ENCODE measurements at places on chromosomes 12 and 14.

DNA sequence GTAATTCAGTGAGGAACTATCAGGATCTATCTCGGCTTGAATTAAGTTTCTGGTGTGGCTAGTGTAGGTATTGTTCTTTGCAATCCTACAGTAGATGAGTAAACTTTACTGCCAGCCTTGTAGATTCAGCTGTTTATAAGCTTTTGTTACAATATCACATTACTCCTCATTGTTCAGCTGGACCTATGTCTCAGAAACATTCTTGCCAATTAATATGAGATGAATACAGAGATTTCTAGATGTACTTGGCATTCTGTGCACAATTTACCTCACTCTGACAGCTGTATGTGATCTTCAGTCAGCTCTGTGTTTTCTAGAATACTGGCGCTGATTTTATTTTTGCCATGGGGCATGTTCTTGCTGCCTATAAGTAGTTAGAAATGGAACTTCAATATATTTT, 55.7 kb downstream of the METTL25 start:
- DNase-seq: no peak

- DNase-seq: no peak
Observed at GRCh38 chr12:1529862-1530591, 64.4 kb downstream of the FBXL14 start.

DNA sequence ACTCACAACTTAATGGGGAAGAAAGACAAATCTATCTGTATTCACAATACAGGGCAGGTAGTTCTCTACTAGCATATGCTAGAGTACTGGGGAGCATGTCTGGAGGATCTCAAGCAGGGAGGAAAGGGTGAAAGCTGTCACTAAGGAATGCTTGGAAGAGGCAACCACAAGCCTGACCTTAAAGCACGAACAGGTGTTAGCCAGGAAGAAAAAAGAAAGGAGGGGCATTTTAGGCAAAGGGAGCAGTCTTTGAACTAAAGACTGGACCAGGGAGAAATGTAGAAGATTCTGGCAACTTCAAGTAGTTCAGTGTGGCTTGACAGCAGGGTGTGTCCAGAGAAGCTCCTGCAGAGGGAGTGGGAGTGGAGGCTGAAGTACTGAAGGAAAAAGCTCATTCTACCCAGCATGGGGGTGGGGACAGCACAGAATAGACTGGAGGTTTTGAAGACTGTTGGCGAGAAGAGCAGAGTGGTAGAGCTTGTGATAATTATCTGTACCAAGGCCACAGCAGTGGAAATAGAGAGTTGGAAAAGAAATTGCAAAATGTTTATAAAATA, 50.9 kb downstream of the AP5M1 start:
- no peak for DNase-seq

DNA sequence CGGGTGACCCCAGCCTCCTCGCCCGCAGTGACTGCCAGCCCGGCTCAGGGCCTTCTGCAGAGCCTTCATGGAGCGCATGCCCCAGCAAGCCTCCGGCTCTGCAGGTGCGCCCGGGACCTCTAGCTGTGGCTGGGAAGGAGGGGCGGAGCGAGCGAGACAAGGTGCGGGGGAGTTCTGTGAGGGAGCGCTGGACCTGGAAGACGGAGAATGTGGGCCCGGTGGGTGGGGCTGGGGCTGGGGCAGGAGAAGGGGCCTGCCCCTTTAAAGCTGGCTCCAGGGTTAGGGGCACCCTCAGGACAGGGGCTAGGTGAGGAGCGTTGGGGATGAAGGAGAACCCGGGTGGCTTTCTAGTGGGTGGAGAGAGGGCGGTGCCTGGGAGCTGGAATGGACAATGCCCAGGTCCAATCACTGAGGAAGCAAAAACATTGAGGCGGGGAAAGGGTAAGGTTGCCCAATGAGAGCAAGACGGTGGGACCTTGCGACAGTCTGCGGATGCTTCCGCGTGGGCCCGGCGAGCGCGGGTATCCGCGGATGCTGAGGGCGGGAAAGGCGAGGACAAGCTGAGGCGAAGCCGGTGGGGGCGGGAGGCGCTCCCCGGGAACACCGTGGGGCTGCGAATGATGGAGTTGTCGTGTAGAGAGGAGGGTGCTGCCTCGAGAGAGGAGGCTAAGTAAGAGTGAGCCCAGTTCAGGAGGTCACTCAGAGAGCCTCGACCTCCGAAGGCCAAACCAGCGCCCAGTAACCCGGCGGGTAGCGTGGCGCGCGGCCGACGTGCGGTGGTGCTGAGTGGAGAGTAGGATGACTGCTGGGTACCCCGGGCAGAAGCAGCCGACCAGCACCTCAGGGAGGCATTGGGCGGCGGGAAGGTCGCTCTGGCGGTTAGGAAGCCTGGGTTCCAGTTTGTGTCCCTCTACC, at the start of gene GLS2:
TSS of gene GLS2 (minus strand) at position 121 of the 915 bp plus-strand sequence. CDS start at position 78, 43 bp downstream.
- peak; percentile 75 for DNase-seq

GRCh38 chr12:131909752-131910219, 15.4 kb downstream of the ULK1 start:
- no peak for DNase-seq

DNA sequence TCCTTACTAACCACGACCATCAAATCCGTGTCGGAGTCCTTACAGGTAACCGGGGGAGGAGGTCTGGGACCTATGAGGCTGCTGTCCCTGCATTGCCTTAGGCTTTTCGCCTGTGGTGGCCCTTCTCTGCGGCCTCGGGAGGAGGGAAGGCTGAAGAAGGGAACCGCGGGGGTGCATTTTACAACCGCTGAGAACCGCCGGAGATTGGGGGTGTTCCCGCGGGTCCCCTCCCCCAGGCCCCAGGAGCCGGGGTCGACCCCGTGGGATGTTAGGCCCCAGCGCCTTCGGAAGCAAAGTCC, 549 bp downstream of the GPHN start:
- DNase-seq: no peak

DNA sequence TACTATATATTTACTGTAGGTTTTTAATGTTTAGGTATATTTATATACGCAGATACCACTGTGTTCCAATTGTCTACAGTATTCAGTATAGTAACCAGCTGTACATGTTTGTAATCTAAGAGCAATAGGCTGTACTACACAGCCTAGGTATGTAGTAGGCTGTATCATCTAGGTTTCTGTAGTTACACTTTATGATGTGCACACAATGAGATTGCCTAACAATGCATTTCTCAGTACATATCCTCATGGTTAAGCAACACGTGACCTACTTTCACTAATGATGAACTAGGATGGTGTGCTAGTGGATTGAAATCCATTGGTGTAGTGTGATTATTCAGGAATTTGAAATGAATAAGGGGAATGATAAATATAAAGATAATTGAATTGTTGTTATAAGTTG, 77.7 kb downstream of the ETNK1 start:
- DNase-seq: no peak

- no peak for DNase-seq
Observed at GRCh38 chr12:31737345-31737744, 8.5 kb upstream of the AMN1 start.

GRCh38 chr14:96042248-96042930, 3.2 kb downstream of the C14orf132 start:
- no peak for DNase-seq

DNA sequence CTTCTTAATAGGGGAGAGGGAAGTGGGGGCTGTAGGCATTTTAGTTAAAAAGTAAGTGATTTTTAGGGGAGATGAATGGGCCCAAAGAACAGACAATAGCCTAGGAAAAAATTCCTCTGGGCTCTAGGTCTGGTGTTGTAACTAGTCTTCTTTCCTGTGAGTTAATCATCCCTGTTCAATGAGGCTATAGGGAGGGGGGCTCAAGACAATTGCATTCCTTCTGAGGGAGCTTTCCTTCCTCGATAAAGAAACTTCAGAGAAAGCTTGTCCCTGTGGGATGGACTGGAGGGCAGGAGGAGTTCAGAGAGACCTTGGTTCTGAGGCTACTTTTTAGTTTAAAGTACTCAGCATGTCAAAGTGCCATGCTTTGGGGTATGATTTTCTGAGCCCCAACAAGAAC, 127.2 kb downstream of the BBS10 start:
- DNase-seq: no peak

- no peak for DNase-seq
Observed at GRCh38 chr12:83114966-83115365, 428.3 kb downstream of the TMTC2 start.

GRCh38 chr12:88057994-88058718, 29.0 kb upstream of the C12orf50 start:
- no peak for DNase-seq

DNA sequence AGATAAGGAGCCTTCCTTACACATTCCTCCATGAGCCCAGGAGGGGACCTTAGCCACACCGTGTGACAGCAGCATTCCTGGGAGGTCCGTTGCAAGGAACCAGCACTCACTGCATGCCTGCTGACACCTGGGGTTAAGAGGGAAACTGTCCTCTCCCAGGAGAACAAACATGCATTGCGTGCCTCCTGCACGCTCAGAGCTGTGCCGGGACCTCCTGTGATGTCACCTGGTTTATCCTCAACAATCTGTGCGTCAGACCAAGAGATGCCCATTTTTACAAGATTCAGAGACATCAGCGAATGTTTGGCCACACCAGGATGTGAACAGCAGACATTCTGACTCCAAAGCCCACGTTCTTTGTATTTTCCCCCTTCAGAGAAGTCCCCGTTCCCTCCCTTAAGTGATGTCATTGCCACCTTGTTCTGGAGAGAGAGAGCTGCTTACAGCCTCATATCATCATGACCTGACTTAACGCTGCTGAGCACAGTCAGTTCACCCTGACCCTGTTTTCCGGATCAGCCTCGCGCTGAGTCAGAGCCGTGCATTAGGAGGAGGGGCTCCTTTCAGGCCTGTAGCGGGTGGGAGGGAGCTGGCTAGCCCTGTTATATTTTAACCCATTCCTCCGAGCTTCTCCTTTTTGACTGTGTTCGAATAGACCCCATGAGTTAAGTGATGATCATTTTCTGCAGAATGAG, 36.2 kb downstream of the TMEM120B start:
- DNase-seq: peak; percentile 29

- no peak for DNase-seq
Observed at GRCh38 chr14:100085462-100085861, 20.2 kb downstream of the EVL start.

- DNase-seq: no peak
Observed at GRCh38 chr12:112354399-112354798, 27.8 kb downstream of the HECTD4 start.

GRCh38 chr12:18502422-18502968, 235.3 kb downstream of the PLCZ1 start:
- no peak for DNase-seq

DNA sequence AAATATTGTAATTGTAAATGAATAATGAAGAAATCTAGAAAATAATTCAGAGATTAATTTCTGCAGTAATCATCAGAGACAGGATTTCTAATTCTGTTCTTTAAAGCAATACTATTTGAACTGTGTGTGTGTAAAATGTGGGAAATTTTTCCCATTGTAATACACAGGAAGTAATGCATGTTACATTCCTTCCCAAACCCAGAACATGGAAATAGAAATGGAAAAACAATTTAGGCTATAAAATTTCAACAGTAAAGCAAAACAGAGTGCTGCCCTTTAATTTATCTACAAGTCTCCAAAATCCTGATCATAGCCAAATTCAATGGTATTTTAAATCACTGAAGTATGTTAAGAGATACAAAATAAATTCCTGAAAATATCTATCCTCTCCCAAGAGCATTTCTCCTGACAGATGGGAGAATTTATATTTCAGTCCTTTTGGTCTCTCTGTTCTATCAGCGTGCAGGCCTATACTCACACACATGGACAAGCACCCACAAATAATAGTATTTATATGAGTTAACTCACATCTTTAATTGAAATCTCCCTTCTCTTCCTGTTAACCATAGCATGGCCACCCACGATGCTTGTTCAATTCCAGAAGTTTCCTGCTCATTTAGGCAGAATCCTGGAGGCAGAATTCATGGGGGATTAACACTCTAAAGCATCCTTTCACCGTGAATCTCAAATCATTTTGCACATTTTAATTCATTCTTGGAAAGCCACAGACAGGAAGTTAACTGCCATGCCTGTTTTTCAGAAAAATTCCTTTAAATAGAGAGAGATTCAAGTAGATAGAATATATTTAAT, 1465.4 kb upstream of the FLRT2 start:
- DNase-seq: no peak

- no peak for DNase-seq
Observed at GRCh38 chr12:50326590-50327284, 43.4 kb upstream of the LIMA1 start.

DNA sequence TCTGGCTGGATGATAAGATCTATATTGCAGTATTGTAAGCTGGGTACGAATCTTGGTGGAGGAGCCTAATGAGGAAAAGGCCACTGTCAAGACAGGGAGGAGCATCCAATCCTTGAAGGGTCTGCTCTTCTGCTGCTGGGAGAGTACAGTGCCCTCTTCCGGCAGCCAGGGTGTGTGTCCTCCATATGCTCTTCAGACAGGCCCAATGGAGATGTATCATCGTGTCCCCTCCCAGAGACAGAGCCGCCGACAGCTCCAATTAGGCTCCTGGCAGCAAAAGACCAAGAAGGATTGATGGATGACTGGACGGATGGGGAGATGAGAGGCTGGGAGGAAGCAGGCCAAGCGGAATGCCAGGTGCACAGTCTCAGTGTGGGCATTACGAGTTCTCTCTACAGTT, 51.6 kb upstream of the PIWIL1 start:
- DNase-seq: no peak

- DNase-seq: no peak
Observed at GRCh38 chr14:100891051-100891450, 12.5 kb downstream of the RTL1 start.

DNA sequence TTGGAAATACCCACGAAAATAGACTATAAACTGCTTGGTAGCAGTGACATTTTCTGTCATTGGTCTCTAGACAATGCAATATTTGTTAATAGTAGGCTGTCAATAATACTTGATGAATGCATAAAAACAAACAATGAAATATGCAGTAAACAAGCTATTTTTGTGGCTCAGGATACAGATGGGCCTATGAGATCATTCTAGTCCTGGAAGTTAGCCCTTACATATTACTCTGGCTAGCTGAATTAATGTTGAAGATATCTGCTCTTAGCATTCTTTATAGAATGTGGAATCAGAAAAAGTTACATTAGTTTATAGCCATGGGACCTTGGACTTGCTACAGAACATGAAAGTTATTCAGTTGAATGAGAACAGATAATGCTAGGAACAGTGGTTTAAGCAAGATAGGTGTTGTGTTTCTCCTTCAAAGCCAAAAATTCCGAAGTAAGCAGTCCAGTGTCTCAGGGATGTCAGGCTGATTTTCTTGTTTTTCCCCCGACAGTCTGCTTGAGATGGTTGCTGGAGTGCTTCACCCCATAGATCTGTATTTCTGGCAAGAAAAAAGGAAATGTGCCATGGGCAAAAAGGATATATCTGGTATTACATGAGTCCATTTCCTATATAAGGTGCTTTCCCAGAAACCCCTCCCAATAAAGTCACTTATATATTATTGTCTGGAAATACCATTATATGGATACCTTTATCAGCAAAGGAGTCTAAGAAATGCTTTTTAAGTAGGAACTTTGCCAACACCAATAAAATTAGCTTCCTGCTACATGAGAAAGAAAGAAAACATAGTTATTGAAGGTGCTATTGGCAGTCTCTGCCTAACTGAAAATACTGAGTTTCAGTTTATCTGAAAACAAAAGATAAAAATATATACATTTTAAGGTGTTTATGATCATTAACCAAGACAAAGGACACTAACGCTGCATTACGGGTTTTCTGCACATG, 619.4 kb upstream of the ATP2B1 start:
- no peak for DNase-seq
